Fibroblast of skin of right quadriceps (primary cell): ENCODE measurements at places on chromosomes 6 and 20.

DNA sequence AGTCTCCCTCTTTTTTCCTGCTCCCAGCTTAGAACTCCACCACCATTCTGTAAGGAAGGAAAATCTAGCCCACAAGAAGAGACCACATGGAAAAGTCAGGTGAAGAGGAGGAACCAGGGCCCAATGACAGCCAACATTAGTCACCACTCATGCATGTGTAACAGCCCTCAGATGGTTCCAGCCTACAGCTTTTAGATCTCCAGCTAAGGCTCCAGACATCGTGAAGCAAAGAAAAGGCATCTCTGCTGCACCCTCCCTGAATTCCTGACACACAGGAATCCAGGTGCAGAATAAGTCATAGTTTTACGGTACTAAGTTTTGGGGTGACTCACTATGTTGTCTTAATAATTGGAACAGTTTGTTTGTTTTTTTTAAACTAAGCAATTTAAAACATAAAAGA, 25.5 kb downstream of the DCDC2 start:
- no peak for DNase-seq

DNA sequence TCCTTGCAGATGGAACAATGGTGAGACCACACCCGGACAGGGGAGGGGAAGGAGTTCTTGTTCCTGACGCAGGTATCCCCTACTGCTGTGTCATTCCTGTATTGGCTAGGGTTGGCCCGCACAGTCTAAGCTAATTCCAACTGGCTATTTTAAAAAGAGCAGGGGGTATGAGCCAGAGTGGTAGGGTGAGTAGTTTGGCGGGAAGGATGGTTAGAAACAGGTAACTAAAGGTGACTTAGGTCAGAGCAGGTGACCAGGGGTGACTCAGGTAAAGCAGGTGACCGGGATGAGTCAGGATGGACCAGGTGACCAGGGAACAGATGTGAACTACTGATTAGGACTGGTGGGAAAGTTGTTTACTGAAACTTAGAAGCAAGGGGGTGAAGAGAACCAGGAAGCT, 58.0 kb downstream of the ZNF292 start:
- no peak for DNase-seq

GRCh38 chr6:141313986-141314385, 818.7 kb upstream of the GJE1 start:
- no peak for DNase-seq

DNA sequence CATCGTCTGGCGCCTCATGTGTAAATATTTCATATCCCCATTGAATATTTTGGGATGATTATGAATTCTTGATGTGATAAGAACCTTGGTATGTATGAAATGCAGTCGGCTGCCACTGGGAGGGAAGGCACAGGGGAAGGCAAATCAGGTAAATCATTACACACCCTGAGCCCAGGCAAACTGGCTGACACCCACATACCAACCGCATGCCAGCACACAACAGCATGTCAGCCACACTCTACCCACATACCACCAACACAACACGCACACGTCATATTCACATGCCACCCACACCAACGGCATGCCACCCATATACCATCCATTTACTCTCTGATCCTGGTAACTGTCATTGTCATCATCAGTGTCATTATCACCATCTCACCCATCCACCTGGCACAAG, 28.3 kb upstream of the MDGA1 start:
- DNase-seq = peak; percentile 25
